ENCODE measurements at places on chromosomes 5 and 9.

DNA sequence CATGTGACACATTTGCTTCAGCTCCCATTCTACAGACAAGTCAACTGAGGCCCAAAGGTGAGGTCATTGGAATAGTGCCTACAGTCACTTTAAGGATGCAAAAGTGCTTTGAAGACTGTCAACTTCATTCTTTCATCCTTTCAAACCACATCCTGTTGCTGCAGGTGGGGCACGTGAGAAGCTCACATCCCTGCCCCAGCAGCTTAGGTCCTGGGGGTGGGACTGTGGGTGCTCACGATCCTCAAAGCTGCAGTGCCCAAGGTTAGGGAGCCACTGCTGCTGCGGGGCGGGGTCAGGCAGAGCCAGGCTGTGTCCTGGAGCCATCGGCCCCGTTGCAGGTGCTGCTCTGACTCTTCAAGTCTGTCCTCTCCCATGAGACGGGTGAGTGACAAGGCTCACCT, 57.9 kb upstream of the IER5L start:
- DNase-seq: peak; percentile 76

DNA sequence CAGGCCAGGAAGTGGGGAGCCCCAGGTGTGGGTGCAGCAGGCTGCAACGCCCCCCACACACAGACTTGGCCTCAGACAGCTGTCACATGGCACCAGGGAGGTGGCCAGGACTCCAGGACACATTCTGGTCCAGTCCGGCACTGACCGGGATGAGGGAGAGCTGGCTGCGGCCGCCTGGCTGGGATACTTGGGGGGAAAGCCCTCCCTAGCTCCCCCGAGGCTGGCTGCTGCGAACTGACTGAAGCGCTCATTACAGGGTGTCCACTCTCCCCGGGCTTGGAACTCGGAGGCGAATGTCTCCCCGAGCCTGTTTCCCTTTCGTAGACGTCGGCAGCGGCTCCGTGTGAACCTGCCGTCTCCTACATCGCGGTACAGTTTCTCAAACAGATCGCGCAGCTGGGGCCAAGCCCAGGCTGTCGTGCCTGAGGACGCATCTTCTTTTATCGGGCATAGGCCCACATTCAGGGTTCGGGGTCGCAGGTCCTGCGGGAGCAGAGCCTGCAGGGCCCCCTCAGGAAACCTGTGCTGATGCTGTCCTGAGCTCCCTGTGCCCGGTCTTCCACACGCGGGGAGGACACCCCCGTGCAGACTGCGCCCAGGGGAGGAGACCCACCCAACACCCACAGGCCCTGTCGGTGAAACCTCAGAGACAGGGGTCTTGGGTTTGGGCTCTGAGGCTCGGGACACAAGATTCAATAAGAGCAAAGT, 19.8 kb downstream of the NACC2 start:
- no peak for DNase-seq

DNA sequence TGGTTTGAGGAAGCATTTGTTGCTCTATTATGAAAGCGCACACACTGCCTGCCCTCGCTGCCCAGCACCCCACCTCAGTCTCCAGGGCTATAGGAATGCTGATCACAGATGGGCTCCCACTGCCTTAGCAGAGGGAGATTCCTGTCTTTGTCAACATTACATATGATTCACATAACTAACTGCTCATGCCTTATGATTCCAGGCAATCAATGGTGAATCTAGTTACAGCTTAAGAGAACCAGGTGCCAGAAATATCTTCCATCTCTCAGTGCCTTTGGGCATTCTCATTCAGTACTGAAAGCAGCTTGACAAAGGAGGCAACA, 458.9 kb upstream of the C9orf72 start:
- no peak for DNase-seq

DNA sequence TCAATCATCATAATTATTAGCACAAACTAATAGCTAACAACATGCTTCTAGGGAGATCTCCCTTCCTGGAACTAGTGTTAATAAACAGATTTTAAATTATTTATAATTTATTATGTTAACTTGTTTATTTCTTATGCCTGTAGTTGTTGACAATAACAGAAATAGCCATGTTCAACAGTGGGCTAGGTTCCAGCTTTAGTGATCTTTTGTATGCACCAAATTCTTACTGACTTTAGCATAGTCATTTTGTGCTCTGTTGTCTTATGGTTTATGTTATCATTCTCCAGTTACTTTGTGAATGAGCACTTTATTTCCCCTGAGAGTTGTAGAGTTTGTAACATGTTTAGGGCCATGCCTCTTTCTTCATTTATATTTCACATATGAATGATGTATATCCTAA, 70.6 kb downstream of the TMEM252 start:
- DNase-seq: no peak

DNA sequence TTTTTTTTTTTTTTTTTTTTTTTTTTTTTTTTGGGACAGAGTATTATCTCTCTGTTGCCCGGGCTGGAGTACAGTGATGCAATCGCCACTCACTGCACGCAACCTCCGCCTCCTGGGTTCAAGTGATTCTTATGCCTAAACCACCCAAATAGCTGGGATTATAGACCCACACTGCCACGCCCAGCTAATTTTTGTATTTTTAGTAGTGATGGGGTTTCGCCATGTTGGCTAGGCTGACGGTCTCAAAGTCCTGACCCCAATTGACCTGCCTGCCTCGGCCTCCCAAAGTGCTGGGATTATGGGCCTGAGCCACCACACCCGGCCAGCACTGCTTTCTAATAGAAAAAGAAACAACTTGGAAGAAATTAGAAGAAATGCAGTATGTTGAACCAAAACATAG, 39.2 kb downstream of the TTC1 start:
- DNase-seq: no peak
